Sciatic nerve (tissue), 2 donors: ENCODE measurements at places on chromosomes 7 and 10. TPM values are rescaled to one million over a fixed set of nuclear protein-coding genes. Genes with fewer than 3 reads are reported as not detected.
A peak's percentile ranks its signal among the peaks of the same experiment; 100 is the strongest.

SUN1 gene
- 207 TPM for total RNA-seq

MTG1 gene
- total RNA-seq = 44.0 TPM

ZPBP gene
- not detected for total RNA-seq

CYP2C9 gene
- total RNA-seq = not detected

NPSR1 gene
- total RNA-seq = not detected

FGFR2 gene
- 10.8 TPM for total RNA-seq

CTAGE15 gene
- not detected for total RNA-seq

LIPJ gene
- 0.13 TPM for total RNA-seq

NXPH1 gene
- total RNA-seq = not detected

ELAPOR2 gene
- 18.3 TPM for total RNA-seq

MCMBP gene
- 52.1 TPM for total RNA-seq

NEURL1 gene
- 0.36 TPM for total RNA-seq

ATP5F1C gene
- total RNA-seq = 150 TPM

GBX1 gene
- not detected for total RNA-seq

GRCh38 chr10:77715088-77715487 is 77.5 kb upstream of the KCNMA1 start:
- no peak for DNase-seq

DNA sequence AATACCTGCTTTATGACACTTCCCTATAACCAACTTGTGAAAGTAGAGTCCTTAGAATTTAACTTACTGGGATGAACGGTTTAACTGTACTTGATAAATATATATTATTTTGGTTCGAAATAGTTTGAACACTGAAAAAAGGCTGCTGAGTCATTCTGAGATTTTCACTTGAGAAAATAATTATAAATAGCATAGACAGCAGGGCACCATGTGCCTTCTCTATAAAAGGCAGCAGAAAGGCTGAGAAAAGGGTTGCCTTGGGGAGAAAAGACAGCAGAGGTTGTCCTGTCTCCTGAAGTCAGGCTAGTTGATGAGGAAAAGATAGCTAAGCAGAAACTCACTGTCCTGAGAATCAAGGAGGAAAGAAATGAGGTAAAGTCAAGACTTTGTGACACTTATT is 92.4 kb downstream of the CTTNBP2 start:
- no peak for DNase-seq

GRCh38 chr10:57294698-57295097 is 933.6 kb upstream of the ZWINT start:
- no peak for DNase-seq

DNA sequence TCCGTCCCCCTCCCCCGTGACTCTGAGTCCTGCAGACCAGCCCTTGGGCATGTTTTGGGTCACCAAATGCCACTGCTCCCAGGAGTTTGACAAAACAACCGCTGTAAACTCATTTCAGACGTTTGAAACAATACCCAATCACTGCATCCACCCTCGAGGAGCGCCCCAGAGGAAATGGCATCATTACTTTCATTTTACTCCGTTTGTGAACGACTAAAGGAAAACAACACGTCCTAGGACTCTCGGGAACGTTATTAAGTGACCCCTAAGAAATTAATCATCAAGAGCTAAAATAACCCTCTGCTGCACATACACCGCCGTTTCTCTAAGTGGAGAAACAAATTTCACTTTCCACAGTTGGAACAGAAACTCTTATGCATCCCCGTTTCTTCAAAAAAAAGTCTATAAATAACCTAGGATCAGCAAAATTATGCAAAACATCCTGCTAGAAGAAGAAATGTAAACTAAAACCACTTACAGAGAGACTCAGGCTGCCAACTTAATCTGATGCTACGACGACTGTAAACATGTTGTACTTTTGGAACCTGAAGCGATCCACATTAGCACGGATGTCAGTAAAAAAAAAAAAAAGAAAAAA is 109.9 kb upstream of the EFCAB10 start:
- no peak for DNase-seq

DNA sequence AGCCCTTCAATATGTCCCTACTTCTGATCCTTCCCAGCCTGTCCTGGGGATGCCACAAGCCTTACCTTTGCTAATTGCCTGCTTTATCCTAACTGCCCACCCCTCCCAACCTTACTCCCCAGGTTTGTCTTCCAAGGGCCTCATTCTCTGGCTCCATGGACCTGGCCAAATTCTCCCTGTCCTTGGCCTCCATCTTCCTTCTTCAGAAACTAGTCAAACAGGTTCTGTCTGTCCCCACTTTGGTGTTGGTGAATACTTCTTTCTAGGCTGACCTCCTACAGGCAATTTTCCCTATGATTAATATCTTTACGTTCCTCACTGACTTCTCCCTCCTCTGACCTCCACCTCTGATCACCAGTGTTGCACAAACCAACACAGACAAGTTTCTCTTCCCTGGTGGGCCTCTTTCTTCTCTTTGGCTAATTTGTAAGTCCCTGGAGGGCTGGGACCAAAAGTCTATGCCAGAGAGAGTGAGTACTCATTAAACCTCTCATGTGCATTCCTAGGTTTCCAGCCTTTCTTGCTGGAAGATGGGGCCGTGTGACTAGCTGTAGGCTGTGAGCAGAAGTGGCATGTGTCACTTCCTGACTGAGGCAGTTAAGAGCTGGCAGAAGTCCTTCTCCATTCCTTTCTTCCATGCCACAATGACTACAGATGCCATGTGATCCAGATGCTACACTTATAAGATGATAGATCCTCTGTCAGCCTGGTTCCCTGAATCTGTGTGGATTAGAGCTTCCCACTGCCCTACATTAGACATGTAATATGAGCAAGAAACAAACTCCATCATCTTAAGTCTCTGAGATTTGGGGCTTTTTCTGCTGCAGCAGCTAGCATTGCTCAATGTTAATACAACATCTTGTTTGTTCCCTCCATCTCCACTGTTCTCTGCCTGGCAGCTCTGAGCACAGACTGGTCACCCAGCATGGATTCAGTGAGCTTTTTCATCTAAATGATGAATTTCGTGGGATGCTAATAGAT is 382.7 kb downstream of the RPS24 start:
- DNase-seq = peak; percentile 22

DNA sequence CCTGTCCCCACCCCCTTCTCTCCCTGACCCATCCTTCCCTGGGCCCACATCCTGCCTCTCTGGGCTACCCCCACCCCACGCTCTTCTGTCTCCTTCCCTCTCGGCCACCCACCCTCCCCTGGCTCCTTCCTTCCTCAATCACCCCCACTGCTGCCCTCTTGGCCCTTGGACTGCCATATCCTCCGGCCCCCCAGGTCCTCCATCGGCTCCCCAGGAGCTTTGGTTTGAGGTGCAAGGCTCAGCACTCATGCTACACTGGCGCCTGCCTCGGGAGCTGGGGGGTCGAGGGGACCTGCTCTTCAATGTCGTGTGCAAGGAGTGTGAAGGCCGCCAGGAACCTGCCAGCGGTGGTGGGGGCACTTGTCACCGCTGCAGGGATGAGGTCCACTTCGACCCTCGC is 10.9 kb downstream of the EPHB6 start:
- no peak for DNase-seq

DNA sequence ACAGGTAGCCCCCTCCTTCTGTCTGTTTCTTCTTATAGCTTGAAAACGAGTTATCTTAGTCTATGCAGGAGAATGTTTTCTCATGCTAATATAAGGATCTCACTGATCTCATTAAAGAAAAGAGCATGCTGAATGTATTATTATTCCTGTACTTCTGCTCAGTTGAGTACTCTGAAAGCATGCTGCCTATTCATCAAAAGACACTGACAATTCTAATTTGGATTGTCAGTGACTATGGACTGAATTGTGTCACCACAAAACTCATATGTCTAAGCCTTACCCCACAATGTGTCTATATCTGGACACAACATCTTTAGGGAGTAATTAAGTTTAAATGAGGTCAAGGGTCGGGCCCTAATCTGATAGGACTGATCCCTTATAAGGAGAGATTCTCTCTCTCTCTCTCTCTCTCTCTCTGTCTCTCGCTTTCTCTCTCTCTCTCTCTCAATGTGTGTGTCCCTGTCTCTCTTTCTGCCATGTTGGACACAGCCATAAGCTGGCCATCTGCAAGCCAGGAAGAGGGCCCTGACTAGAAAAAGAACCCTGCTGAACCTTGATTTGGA is 98.4 kb downstream of the GNAT3 start:
- no peak for DNase-seq

GRCh38 chr7:111409714-111410422 is 152.4 kb downstream of the IMMP2L start:
- DNase-seq = no peak

DNA sequence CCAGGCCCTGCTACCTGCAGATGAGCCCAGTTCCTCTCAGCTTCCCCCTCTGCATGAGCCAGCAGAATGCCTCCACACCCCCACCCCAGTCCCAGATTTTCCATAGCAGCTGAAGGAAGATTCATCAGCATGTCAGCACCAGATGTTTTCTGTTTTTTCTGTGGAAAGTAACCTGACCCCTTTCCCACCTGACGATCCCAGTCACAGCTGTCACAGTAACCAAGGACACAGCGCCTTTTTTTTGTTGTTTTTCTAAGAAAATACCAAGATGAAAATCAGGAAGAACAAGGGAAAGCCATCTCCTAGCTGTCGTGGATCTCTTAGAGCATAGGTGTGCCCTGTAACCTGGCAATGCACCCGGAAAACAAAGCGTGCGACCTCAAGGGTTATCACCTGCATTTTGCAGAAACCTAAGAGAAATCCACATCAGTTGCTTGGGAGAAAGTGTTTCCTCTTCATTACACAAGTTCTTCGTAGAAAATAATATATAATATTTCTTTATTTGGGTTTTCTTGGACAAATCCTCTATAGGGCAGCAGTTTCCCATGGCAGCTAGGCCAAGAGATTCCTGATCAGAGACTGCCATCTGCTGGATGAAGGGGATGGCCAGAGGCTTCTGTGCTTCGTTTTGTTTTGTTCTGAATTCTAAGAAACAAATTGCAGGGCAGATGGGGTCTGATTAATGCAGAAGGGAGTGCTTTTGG is 401.9 kb downstream of the TNS3 start:
- DNase-seq = peak; percentile 70

- DNase-seq = no peak
Measured at GRCh38 chr10:86632009-86632800, 22.1 kb upstream of the OPN4 start.

DNA sequence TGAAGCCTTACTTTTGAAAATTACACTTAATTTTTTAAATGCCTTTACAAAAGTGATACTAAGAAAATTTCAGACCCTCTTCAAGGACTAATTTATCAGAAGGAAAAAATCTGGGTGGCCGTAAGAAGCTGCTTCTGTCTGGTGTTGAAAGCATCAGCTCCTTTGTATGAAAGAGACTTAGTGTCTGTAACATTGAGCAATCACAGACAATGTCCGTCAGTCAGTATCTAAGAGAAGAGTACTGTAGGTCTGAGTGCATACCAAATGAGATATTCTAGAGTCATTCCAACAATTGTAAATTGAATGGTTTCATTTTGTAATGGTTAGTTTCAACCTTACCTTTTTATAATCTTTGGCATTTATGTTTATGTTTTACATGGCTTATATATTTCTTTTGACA is 11.1 kb upstream of the MDFIC start:
- DNase-seq = no peak

GRCh38 chr10:58810751-58811150 is 298.1 kb downstream of the BICC1 start:
- no peak for DNase-seq

DNA sequence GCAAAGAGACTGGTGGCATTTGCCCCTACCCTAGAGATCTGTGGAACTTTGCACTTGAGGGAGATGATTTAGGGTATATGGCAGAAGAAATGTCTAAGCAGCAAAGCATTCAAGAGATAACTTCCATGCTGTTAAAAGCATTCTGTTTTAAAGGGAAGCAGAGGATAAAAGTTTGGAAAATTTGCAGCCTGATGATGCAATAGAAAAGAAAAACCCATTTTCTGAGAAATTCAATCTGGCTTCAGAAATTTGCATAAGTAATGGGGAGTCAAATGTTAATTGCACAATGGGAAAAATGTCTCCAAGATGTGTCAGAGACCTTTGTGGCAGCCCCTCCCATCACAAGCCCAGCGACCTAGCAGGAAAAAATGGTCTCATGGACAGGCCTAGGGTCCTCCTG is 361.7 kb downstream of the ANKRD7 start:
- DNase-seq = no peak

DNA sequence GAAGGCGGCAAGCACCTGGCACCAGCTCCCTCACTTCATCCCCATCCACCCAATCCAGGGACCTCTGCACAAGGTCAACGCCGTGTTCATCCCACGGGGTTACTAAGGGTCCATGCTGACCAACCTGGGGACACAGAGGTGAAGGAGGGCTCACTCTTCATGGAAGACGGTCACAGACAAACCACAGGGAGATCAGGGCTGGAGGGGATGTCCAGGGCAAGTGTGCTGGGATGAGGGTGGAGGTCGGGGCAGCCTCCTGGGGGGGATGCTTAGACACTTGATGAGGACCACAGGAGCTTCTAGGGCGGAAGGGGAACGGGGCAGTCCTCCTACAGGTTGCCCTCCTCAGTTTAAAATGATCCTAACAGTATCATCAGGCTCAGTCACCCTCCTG is 46.7 kb downstream of the FAM53B start:
- no peak for DNase-seq
